ENCODE measurements at places on chromosomes 7 and 10.

GRCh38 chr7:89104748-89105685, 309.5 kb upstream of the TEX47 start:
- DNase-seq, result no peak

DNA sequence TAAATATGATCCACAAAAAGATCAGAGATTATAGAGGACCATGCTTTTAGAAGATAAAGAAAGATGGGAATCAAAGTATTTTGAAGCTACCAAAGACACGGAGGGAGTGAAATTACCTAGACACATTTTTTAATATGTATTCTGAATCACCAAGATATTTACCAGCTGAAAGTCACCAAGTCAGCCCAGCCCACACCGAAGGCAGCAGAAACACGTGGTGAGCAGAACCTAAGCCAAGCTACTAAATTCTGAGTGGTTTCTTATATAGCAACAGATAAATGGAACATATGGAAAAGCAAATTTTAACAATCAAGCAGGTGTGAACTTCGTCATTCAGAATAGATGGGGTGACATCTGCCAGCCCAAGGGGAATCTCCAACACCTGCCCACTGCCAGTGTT, 134.7 kb upstream of the AKR1E2 start:
- no peak for DNase-seq

DNA sequence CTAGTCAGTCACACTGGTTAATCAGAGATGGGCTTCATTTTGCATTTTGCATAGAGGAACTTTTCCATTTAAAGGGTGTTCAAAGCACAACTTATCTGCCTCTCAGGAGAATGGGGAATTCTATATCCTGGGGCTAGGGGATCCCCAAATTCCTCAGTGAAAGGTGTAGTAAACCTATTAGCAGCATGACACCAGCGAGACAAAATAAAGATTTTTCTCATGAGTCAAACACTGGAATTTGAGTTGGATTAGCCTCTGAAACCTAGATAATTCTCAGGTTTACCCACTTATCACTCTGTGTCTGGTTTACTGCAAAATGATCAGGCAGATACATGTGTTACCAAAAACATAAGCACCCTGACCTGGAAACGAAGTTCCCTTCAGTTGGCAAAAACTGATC, 2.1 kb downstream of the AFAP1L2 start:
- no peak for DNase-seq

- no peak for DNase-seq
These were observed 803.0 kb downstream of the GRM8 start for GRCh38 chr7:126449611-126450268.

GRCh38 chr10:49585387-49585786, 24.7 kb upstream of the SLC18A3 start:
- DNase-seq, result no peak

GRCh38 chr10:124060148-124060720, 33.2 kb downstream of the CHST15 start:
- no peak for DNase-seq

DNA sequence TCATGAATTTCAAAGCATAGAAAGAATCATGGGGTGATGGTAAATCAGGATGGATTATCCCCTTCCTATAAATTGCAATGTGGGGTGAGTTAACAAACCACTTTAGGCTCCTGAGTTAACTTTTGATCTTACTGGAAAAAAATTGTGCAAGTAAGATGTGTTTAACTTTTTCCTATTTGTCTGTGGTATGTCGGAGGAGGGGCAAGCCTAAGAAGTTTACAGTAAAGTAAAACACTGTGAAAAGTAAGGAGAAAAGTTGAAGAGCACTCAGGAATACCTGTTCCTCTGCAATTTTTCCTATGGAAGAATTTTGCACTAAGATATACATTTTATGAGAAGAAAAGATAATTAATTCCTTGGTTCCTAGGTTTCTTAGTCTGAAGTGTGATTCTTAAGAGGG, 44.4 kb downstream of the IFIT5 start:
- DNase-seq, result no peak

- no peak for DNase-seq
These were observed 5.3 kb downstream of the ARPC1A start for GRCh38 chr7:99331002-99331401.

- DNase-seq, result peak; percentile 51
These were observed 124.9 kb downstream of the SH2D4B start for GRCh38 chr10:80662429-80663261.

DNA sequence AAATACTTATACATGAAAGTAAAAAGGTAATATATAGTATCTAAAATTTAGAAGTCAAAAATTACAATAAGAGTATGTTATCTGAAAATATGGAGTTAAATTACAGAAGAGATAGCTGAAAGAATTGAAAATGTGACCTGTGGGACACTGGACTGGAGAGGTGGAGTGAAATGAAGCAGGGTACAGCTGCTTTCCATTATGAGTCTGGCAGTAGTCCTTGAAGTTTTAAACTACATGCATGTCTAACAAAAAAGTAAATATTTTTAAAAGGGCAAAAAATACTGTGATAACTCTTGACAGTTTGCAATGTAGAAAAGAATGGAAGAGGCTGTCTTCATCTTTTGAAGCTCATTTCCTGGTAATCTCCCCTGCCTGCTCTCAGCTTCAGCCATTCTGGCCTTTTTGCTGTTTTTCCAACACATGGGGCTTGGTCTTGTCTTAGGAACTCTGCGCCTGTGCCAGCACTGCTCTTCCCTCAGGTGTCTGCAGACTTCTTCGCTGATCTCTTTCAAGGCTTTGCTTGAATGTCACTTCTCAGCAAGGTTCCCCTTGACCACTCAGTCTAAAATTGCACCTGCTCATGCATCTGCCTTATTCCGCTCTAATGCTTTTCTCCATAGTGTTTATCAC, 36.9 kb downstream of the PTPRZ1 start:
- DNase-seq, result no peak

GRCh38 chr10:1049425-1049958, 573 bp upstream of the IDI1 start:
- no peak for DNase-seq

GRCh38 chr7:48350515-48350914, 179.3 kb downstream of the ABCA13 start:
- no peak for DNase-seq

- no peak for DNase-seq
These were observed 86.5 kb downstream of the PAXIP1 start for GRCh38 chr7:154916381-154916780.

Data from GOT3 (cell line).